Activated T-cell treated with anti-CD3 and anti-CD28 coated beads, Interleukin-2, amount 50 U/mL, for 72 hours (primary cell): ENCODE measurements at places on chromosomes 13 and 19. TPM values are rescaled to one million over a fixed set of nuclear protein-coding genes. Genes with fewer than 3 reads are reported as not detected.

DNA sequence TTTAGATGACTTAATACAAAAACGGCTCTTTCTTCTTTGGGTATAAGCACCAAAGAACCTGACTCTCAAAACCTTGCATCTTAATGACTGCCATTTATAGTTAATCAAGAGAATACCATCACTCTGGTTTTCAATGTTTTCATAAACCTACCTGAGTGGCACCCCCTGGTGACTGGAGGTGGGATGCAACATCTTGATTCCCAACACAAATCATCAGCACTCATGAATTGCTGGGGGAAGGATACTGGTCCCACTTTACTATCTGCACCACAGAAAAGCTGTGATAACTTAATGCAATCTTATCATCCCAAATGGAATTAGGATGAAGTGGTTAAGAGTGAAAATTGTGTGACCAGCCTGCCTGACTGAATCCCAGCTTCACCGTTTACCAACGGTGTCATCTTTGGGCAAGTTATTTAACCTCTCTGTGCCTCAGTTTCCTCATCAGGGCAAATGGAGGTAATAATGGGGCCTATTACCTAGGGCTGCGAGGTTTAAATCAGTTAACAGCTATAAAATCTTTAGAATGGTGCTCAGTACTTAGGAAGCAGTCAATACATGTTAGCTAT, 366.4 kb downstream of the KLF12 start:
- peak; percentile 24 for DNase-seq

Gene KLF5
- 3.7 TPM for total RNA-seq

Gene CNFN
- 0.53 TPM for total RNA-seq

Gene NDUFA3
- total RNA-seq: 52.6 TPM

DNA sequence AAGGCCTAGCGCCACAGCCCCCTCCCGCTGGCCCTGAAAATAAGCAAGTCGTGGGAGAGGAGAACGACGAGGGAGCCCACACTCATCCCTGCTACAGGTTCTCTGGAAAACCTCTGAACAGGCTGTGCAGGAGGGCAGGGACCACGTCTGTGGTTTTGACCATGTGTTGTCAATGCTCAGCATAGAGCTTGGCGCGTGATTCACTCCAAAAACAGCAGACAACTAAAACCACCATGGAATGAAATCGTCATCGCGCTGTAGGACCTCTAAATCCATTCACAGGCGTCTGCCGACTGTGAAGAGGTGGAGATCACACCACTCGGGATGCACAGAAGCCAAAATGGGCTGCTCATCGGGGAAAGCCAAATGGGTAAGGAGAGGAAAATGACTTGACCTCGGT, 121.3 kb downstream of the COL4A1 start:
- no peak for DNase-seq

DNA sequence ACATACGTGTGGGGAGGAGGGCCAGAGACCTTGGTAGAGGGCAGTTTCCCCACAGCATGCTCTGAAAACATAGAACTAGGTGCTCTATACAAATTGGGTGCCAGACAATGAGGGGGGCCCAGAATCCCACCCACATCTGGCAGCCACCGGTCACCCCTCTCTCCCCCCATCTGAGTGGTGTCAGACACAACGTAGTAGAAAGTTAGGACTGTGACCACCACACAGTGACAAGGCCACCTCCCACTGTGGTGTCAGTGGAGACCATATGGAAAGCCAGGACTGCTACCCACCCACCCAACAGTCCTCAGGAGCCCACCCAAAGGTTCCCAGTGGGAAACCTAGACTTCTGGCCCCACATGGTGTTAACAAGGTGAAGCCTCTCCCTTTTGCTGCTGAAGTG, 2.1 kb upstream of the ATP4B start:
- no peak for DNase-seq

Gene PLPPR2
- total RNA-seq: 6.9 TPM
